ENCODE measurements at places on chromosomes 11 and 22. TPM values are rescaled to one million over a fixed set of nuclear protein-coding genes. Genes with fewer than 3 reads are reported as not detected.

The GGTLC3 gene
- total RNA-seq: not detected

The MYO7A gene
- total RNA-seq: 2.2 TPM

The SAMM50 gene
- 67.4 TPM for total RNA-seq

The PHF21B gene
- total RNA-seq: 0.07 TPM

The OR51I1 gene
- not detected for total RNA-seq

The CYP2D6 gene
- total RNA-seq: 0.15 TPM

The QSER1 gene
- total RNA-seq: 13.1 TPM

The ARHGAP20 gene
- total RNA-seq: 0.51 TPM

The C11orf42 gene
- not detected for total RNA-seq

The SLC22A25 gene
- total RNA-seq: 0.07 TPM

Measured in gastrocnemius medialis (tissue), 4 donors.